ENCODE measurements at places on chromosomes 5 and 9.

DNA sequence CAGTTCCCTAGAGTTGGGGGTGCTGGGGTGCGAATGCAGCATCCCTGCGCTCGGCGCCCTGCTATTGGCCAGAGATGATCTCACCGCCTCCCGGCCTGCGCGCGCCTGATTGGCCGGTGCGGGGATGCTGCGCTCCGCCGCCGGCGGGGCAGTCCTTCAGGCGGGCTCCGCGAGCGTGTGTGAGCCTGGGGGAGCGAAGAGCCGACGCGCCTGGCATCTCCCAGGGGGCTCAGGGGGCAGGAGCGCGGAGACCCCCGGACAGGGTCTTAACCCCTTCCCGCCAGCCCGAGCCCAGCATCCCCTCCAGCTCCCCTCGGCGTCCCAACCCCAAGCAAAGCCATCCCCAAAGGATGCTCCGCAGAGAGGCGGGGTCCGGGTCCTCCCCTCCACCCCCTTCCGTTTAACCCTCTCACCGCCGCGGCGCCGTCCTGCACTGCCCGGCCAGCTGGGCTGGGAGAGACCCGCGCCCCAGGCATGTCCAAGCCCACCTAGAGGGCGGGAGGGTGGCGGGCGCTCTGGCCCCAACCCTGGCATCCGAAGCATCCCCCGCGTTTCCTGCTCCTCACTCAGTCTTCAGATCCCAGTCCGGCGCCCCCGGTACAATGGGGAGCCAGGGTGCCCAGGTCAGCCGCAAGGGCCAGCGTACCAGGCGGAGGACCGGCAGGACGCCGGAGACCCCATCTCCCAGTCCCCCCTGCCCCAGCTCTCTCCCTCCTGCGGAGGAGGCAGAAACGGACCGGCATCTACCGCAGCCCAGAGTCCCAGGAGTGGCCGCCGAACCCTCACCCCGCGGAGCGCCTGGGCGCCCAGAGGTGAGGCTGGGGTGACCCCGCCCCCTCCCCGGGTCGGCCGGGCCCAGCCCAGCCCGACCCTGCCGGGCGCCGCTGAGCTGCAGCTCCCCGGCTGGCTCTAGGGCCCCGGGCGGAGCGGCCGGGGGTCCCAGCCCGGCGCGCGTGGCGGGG, 19.3 kb upstream of the TOR2A start:
- no peak for DNase-seq

DNA sequence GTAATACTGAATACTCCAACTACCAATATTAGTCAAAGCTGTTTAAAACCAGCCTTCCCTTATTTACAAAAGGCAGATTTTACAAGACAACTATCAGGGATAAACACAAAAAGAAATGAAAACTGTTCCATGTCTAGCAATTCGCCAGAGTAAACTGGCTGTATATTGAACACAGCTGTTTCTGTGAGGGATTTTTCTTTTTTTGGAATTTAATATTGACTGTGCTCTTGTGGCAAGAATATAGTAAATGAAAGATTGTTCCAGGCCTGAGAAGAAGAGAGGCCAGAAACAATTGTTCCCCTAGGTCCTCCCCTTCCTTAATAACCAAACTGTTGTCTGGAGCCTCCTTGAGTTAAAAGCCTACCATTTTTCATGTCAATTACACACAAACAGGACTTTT, 188.6 kb downstream of the PDE4D start:
- no peak for DNase-seq

DNA sequence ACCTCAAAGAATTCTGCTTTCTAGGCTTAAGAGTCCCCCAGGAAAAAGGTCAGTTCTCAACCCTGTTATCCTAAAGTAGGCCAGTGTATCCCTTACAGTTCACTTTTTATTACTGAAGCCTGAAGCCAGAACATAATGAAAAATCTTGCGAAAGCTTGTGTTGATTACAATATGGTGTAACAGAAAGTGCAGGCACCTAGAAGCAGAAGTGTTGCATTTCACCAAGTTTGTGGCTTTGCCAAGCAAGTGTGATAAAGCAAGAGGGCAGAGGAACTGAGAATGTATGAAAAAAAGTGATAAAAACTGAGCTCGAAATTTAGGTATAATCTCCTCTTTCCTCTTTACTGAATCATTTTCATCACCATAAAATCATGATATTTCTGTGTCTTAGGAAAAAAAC, 26.2 kb downstream of the AGTPBP1 start:
- no peak for DNase-seq

GRCh38 chr9:107274096-107274495, 9.0 kb upstream of the RAD23B start:
- no peak for DNase-seq

GRCh38 chr5:68007451-68007850, 208.1 kb upstream of the PIK3R1 start:
- DNase-seq, result no peak
